A673 (cell line): ENCODE measurements at places on chromosomes 16 and 17. TPM values are rescaled to one million over a fixed set of nuclear protein-coding genes. Genes with fewer than 3 reads are reported as not detected.

- peak overlapping the region; percentile 87 for H3K4me3 ChIP-seq
- H3K4me1 ChIP-seq: peaks cover 14% of the 10 kb centered on the region
- no peaks in the 10 kb centered on the region for H3K27me3 ChIP-seq
- no peak for DNase-seq
- peaks cover 3% of the 10 kb centered on the region for H3K36me3 ChIP-seq
Measured at GRCh38 chr16:71807905-71808592, 585 bp downstream of the AP1G1 start.

GRCh38 chr17:45662432-45662831 lies 121.7 kb upstream of the CRHR1 start:
- no peaks in the 10 kb centered on the region for H3K27me3 ChIP-seq
- H3K36me3 ChIP-seq: no peaks in the 10 kb centered on the region
- no peak for DNase-seq
- H3K27ac ChIP-seq: no peak overlapping the region
- no peaks in the 10 kb centered on the region for H3K4me1 ChIP-seq

DNA sequence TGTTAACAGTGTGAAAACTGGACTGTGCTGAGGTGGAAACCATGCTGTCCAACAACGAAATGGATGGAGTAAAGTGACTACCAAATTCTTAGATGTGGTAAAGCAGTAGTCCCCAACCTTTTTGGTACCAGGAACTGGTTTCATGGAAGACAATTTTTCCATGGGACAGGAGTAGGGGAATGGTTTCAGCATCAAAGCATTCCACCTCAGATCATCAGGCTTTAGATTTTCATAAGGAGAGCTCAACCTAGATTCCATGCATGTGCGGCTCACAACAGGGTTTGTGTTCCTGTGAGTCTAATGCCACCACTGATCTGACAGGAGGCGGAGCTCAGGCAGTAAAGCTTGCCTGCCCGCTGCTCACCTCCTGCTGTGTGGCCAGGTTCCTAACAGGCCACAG lies 11.5 kb downstream of the SLX4 start:
- H3K4me3 ChIP-seq: no peak overlapping the region
- H3K4me1 ChIP-seq: no peaks in the 10 kb centered on the region
- H3K27me3 ChIP-seq: no peaks in the 10 kb centered on the region
- H3K27ac ChIP-seq: no peak overlapping the region
- no peak for DNase-seq
- H3K36me3 ChIP-seq: peaks cover 18% of the 10 kb centered on the region

- no peaks in the 10 kb centered on the region for H3K4me1 ChIP-seq
- no peak for DNase-seq
- no peak overlapping the region for H3K4me3 ChIP-seq
- no peaks in the 10 kb centered on the region for H3K36me3 ChIP-seq
- no peak overlapping the region for H3K27ac ChIP-seq
Measured at GRCh38 chr16:12995721-12996372, 94.4 kb downstream of the SHISA9 start.

The TBC1D3I gene
- 0.58 TPM in 1 of 2 replicates, not detected in the other for total RNA-seq

GRCh38 chr17:66831383-66832210 lies 3.3 kb upstream of the CACNG5 start:
- peak; percentile 86 for DNase-seq
- H3K36me3 ChIP-seq: no peaks in the 10 kb centered on the region
- H3K4me3 ChIP-seq: no peak overlapping the region
- H3K27me3 ChIP-seq: no peaks in the 10 kb centered on the region
- peaks cover 51% of the 10 kb centered on the region for H3K4me1 ChIP-seq
- H3K27ac ChIP-seq: peak overlapping the region; percentile 66

DNA sequence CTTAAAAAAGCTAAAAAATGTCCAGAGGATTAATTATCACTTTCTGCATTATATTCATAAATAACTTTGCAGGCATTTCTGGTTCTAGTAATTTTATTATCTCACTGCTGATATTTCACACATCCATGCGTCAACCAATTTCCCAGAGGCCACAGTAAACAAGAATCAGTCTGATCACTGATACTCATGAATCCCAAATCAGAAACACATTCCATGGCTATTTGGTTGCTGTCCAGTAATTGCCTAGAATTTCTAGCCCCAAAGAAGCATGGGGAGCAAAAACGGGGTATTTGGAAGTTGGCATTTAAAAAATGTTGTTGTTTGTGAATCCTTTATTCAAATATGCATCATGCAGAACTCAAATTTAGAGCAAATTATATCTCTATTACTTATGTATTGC lies 244.8 kb downstream of the CDH8 start:
- no peak for DNase-seq
- no peaks in the 10 kb centered on the region for H3K36me3 ChIP-seq
- no peaks in the 10 kb centered on the region for H3K27me3 ChIP-seq
- H3K4me3 ChIP-seq: no peak overlapping the region
- no peak overlapping the region for H3K27ac ChIP-seq
- H3K4me1 ChIP-seq: peaks cover 10% of the 10 kb centered on the region

DNA sequence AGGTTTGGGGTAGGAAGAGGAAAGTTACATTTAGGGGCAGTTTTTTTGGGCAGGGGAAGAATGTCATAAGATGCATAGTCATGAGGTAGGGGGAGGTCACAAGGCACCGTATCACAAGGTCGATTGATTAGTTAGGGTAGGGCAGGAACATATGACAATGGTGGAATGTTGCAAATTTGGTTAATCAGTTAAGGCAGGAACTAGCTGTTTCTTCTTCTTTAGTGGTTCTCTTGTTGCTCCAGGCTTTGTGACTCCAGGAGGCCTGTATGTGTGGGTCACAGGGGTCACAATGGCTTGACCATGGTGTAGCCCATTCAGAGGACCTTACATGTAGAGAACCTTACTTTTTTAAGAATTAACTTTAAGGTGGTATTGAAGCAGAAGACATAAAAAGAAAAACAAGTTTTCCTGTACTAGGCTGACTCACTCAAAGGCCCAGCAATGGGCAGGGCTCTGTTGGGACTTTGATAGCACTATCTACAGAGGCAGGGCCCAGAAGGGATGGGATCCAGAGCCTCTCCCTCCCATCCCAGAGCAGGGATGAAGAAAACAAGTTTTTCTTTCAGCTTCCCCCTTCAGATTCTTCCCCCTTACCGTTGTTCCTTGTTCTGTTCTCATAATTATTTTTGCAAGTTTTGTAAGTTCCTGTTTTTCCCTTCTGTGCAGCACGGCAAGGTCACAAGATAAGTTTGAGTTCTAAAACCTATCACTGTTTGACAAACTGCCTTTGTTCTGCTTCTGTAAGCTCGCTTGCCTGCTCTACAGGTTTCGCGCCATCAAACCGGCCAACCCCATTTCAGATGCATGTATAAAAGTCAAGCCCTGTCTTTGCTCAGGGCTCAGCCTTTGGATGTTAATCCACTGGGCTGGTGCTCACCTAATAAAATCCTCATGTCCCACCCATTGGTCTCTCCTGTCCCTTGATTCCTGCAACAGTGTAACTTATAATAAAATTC lies 45.8 kb upstream of the ATF7IP2 start:
- no peaks in the 10 kb centered on the region for H3K4me1 ChIP-seq
- H3K4me3 ChIP-seq: no peak overlapping the region
- H3K27me3 ChIP-seq: no peaks in the 10 kb centered on the region
- H3K36me3 ChIP-seq: no peaks in the 10 kb centered on the region
- no peak overlapping the region for H3K27ac ChIP-seq
- no peak for DNase-seq

The TRIM47 gene
- 0.46 and 0.95 TPM in 2 replicates for total RNA-seq

GRCh38 chr17:76581515-76581914 lies 4.1 kb downstream of the ST6GALNAC2 start:
- H3K27ac ChIP-seq: no peak overlapping the region
- H3K4me3 ChIP-seq: no peak overlapping the region
- no peak for DNase-seq
- peaks cover 8% of the 10 kb centered on the region for H3K4me1 ChIP-seq
- H3K27me3 ChIP-seq: peaks cover 23% of the 10 kb centered on the region

- no peaks in the 10 kb centered on the region for H3K27me3 ChIP-seq
- H3K27ac ChIP-seq: no peak overlapping the region
- no peak overlapping the region for H3K4me3 ChIP-seq
- no peaks in the 10 kb centered on the region for H3K36me3 ChIP-seq
- DNase-seq: no peak
Measured at GRCh38 chr17:58985367-58985766, 121.3 kb downstream of the TRIM37 start.

The MPV17L gene
- total RNA-seq: 6.3 TPM in 2 replicates
